T-helper 1 cell (primary cell): ENCODE measurements at places on chromosomes 12 and 14.

GRCh38 chr14:89728964-89729363 lies 225.6 kb downstream of the EFCAB11 start:
- no peak for DNase-seq

DNA sequence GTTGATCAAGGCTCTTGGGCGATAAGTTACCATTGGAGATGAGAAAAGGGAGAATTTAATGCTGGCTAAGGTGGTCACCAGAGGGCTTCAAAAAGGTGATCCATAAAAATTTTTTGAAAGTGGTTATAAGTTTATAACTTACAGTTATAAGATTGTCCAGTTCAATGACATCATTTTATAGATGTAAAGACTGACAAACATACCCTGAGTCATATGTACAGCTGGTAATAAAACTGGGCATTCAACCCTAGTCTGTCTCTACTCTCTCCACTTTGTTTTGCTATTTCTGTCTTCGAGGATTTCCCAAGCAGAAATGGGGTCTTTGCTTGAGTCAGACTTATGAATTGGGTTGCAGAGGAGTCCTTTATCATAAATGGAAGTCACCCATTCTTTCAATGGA lies 454.0 kb downstream of the SOX5 start:
- DNase-seq: no peak

DNA sequence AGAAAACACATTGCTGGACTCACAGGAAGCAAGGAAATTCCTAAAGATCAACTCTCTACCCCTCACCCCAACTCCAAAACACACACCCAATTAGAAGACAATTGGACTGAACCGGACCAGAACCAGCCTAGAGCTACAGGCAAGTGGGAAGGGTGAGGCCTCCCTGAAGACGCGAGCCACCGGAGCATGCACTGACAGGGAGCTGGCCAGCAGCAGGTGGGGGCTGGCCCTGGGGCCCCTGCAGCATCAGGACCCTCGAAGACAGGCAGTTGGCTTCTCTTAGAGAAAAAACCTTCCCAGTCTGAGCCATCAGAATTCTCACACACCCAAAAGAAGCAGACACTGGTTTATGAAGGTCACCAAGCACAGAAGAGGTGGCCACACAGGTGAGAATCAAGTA lies 209.5 kb upstream of the DIO3 start:
- no peak for DNase-seq

GRCh38 chr12:123726244-123726643 lies 14.1 kb downstream of the ATP6V0A2 start:
- DNase-seq: no peak
